ENCODE measurements at places on chromosomes 7 and 10.

- DNase-seq = no peak
These were observed 73.3 kb upstream of the NKX6-2 start for GRCh38 chr10:132859084-132859855.

DNA sequence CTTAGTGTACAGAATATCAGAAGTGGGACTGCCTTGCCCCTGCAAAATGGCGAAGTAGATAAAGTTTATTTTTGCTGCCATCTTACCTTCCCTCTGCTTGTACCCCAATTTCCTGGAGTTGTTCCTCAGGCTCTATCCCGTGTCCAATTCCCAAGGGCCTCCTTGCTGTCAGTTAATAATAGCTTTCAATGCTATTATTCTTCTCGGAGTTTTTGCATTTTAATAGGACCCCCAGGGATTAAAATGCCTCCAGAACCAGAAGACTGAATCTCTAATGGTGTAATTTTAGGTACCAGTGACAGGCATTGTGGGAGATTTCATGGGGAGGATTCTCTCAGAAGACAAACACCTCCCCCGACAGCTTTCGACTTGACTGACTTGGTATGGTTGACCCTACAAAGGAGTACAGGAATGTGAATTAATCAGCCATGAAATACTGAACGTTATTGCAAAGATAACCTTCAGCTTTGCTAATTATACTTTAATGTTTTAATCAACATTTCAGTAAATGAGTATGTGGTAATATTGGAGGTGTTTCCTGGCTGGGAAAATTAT lies 75.2 kb downstream of the ZNF22 start:
- no peak for DNase-seq

GRCh38 chr10:129330211-129330610 lies 136.8 kb upstream of the MGMT start:
- DNase-seq = no peak

- no peak for DNase-seq
These were observed 47.5 kb upstream of the AGR3 start for GRCh38 chr7:16929146-16929762.

- DNase-seq = peak; percentile 61
These were observed 6.2 kb downstream of the TNRC18 start for GRCh38 chr7:5417106-5418071.

DNA sequence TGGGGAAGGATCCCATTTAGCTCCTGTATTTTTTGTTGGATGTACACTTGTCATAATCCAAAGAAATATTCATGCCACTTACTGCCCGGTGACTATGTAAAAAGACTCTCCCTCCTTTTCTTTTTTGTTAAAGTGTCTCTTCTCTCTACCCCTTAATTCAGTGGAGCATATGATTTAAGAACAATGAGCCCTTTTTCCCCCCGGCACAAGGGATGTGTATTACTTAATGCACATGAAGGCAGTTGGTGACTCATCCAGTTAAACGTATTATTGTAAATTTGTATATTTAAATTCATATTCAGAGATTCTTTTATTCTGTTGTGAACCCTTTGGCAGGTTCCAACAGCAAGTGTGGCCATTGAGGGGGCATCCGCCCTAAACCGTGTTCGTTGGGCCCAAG lies 241.9 kb downstream of the SLC25A13 start:
- no peak for DNase-seq

DNA sequence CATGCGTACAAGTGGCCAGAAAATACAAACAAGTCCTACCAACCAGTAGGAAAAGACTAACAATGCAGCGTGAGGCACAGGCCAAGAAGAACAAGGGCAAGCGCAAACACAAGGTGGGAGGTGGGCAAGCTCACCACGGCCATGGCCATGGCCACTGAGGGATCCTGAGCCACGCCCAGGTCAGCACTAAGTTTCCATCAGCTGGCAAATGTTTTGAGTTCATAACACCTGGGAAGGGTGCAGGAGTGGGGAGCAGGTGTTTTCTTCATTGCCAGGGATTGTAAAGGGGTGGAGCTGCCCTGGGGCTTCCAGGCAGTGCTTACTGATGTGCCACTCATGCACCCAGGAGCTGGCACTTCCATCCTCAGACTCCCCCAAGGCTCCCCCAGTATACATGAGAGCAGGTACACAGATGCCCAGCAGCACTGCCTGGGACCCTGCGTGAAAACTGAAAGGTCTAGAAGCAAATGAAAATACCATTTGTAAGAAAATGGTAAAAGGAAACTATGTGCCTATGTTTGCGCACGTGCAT lies 139.2 kb upstream of the RET start:
- DNase-seq = no peak

DNA sequence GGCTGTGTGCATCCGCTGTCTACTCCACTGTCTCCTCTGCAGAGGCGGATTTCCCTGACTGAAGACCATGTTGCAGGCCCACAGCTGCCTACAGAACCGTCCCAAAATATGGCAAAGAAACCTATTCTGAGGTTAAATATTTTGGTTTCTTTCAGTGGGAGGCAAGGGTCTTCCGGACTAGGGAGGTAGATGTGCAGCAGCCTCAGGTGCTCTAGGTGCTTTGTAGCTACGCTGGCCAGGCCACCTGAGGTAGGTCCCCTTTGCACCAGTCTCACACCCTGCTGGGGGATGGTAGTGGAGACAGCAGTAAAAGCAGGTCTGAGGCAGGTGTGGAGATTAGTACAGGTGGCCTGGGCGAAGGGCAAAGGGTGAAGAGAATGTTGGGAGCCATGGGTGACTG lies 8.2 kb upstream of the PILRB start:
- DNase-seq = no peak

DNA sequence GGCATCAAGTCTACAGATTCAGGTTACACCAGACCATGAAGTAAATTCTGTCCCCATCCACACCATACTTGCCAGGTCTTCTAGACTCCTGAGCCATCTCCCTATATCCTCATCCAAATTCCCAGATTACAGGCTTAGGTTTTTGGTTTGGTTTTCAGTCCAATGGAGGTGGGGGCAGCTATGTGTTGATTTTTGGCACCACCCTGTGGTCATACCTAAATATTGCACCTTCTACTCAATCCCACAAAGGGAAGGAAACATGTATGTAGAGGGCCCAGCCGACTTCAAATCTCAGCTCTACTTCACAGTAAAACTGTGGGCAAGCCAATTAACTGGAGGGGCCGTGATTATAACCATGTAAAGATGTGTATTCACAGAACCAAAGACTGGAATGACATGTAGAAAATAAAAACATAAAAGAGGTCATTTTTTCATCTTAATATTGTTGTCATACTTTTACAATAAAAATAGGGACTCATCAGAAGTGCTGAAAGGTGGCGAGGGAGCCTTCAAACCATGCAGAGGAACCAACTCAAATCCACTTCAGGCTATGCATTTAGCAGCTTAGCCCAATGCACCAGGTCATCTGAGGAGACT lies 19.8 kb downstream of the ERCC6 start:
- peak; percentile 5 for DNase-seq

DNA sequence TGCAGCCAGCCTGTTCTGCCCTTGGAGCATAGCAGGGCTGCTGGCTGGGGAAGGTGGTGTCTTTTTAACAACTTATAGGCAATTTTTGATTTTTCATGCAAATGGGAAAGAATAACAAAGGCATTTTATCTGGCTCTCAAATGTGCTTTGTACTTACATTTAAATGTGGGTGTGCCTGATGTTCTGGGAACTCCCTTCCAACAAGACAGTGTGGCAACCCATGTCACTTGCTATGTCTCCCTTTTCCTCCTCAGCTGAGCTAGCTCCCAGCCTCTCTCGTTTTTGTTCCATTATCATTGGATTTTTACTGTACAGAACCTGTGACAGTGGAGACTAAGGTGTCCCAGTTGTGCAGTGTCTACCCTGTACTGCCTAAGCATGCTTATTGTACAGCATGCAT lies 93.5 kb upstream of the PDCD4 start:
- DNase-seq = no peak

- no peak for DNase-seq
These were observed 1.4 kb downstream of the CFAP46 start for GRCh38 chr10:132940791-132941465.

GRCh38 chr10:23375366-23375765 lies 30.8 kb upstream of the C10orf67 start:
- no peak for DNase-seq

DNA sequence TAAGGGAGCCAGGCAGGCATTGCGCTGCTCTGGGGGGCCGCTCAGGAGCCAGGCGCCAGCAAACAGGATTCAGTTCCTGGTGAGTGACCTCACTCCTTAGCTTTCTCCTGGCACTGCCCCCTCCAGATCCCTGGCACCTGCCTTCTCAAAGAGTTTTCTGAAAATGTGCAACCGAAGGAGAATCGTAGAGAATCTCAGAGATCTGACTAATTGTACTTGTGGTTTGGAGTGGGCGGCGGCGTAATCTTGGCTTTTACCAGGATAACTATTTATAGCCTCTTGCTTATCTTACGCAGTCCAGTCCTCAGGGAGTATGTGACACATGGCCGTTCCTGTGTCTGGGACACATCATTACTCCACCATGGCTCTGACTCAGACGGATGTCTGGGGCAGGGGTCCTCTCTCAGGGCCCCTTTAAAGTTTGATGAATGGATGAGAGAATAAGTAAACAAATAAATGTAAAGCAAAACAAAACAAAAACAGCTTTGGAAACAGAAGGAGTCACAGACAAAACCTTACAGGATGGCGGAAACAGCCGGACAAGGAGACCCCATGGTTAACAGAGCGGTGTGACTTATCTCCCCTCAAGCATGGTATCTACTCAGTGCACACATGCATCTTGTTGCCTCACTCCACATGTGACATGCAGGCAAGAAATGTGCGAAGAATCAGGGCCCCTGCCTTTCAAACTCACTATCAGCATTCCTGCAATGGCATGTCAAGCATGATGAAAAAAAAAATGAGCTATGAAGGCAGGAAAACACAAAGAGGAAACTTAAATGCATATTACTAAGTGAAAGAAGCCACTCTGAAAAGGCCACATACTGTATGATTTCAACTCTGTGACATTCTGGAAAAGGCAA lies 99.7 kb downstream of the TNS3 start:
- DNase-seq = no peak

GRCh38 chr7:139651914-139652313 lies 125.9 kb downstream of the HIPK2 start:
- DNase-seq = peak; percentile 52

GRCh38 chr10:116803451-116804249 lies 45.6 kb upstream of the ENO4 start:
- no peak for DNase-seq

GRCh38 chr7:158282461-158283001 lies 305.1 kb downstream of the PTPRN2 start:
- DNase-seq = no peak

GRCh38 chr10:72274730-72275350 lies 1.1 kb downstream of the DDIT4 start:
- peak; percentile 79 for DNase-seq

DNA sequence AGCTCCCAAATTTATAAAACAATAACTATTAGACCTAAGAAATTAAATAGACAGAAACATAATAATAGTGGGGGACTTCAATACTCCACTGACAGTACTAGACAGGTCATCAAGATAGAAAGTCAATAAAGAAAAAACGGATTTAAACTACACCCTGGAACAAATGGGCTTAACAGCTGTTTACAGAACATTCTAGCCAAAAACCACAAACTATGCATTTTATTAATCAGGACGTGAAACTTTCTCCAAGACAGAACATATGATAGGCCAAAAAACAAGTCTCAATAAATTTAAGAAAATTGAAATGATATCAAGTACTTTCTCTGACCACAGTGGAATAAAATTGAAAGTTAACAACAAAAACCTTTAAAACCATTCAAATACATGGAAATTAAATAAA lies 46.4 kb downstream of the ZNF680 start:
- no peak for DNase-seq

DNA sequence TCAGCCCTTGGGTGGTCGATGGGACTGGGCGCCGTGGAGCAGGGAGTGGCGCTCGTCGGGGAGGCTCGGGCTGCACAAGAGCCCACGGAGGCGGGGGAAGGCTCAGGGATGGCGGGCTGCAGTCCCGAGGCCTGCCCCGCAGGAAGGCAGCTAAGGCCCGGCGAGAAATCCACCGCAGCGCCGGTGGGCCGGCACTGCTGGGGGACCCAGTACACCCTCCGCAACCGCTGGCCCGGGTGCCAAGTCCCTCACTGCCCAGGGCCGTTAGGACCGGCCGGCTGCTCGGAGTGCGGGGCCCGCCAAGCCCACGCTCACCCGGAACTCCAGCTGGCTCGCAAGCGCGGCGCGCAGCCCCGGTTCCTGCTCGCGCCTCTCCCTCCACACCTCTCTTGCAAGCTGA lies 138.4 kb downstream of the BAMBI start:
- DNase-seq = no peak

GRCh38 chr10:14074062-14074884 lies 256.5 kb downstream of the FRMD4A start:
- DNase-seq = peak; percentile 99

DNA sequence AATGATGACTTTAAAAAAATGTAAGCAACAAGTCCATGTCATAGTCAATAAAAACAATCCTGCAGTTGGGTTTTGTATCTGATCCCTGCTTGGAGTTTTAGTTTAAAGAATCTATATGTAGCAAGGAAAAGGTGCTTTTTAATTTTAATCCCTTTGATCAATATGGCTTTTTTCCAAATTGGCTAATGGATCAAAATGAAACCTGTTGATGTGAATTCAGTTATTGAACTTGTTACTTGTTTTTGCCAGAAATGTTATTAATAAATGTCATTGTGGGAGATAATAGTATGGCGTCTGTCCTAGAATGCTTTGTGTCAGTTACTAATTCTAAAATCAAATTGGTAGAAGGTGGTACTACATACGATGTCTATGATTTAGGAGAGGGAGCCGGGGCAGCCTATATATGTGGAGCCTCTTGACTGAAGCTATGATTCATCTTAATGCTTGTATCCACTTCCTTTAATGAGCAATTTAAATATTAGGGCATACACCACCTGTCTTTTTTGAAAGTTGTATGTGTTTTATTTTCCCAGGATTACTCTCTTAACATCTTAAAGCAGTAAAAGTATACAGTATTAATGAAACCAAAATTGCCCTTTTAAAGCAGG lies 10.3 kb upstream of the PBLD start:
- no peak for DNase-seq

- DNase-seq = no peak
These were observed 2.6 kb upstream of the MBL2 start for GRCh38 chr10:52775132-52775647.

DNA sequence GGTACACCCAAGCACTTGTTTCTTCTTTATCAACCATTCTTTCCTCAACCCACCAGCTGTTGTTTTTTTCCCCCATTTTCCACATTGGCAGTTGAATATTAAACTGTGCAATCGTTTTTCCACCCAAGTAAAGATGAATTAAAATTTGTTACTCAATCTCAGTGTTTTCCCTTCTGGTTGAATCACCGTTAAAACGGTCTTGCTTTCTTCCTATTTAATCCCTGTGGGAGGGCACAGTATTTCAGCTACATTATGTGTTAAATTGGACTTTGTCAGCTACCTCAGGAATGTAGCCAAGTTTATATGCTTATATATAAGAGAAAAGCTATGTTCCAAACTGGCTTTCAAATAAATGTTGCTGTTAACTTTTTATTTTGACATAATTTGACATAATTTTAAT lies 19.9 kb downstream of the SLC35G1 start:
- DNase-seq = no peak

- no peak for DNase-seq
These were observed 284.4 kb downstream of the CRPPA start for GRCh38 chr7:16136896-16137295.

GRCh38 chr10:44780426-44780825 lies 130.7 kb upstream of the TMEM72 start:
- no peak for DNase-seq

GRCh38 chr10:100736809-100737354 lies 8.5 kb upstream of the PAX2 start:
- DNase-seq = no peak

GRCh38 chr7:99955247-99955646 lies 20.6 kb downstream of the AZGP1 start:
- DNase-seq = no peak

- no peak for DNase-seq
These were observed 9.5 kb downstream of the ANKIB1 start for GRCh38 chr7:92255308-92255707.

- DNase-seq = peak; percentile 19
These were observed 553.3 kb downstream of the TFEC start for GRCh38 chr7:115477193-115477651.

All from thyroid gland (tissue), 4 donors.